ENCODE measurements at places on chromosomes 5 and 9. TPM values are rescaled to one million over a fixed set of nuclear protein-coding genes. Genes with fewer than 3 reads are reported as not detected.

The CENPP gene
- total RNA-seq = 25.2 TPM

The TIMD4 gene
- total RNA-seq = 7.3 TPM

The DUSP1 gene
- 14.5 TPM for total RNA-seq

The TMEM232 gene
- 4.0 TPM for total RNA-seq

The ZNG1E gene
- total RNA-seq = 42.4 TPM

The NR4A3 gene
- total RNA-seq = 53.1 TPM

The PCDHGA6 gene
- total RNA-seq = 0.16 TPM

- H3K4me3 ChIP-seq = no peak overlapping the region
- no peak for DNase-seq
- peaks cover 34% of the 10 kb centered on the region for H3K27me3 ChIP-seq
- no peak overlapping the region for H3K27ac ChIP-seq
- peaks cover 4% of the 10 kb centered on the region for H3K4me1 ChIP-seq
These were observed 8.1 kb upstream of the RAD23B start for GRCh38 chr9:107274953-107275422.

DNA sequence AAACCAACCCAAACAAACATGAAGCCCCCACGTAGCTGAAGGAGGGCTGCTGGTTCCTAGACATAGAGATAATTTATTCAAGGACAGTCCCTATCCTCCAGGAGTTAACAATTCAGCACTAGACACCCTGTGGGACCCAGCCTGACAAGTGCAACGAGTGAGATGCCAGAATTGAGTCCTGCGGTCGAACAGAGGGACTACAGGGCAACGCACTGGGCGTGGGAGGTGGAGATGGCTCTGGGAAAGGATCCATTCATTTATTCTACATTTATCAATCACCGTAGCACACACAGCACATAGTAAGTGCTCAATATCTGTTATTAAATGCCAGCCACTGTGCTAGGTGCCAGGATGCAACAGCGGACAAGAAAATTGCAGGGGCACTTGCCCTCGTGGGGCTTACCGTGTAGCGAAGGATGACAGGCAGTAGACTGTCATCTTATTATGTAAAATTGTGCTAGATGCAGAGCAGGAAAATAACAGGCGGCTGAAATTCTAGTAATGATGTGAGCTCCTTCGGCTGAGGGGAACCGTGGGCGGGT lies 855 bp upstream of the ARHGAP26 start:
- no peaks in the 10 kb centered on the region for H3K36me3 ChIP-seq
- H3K4me1 ChIP-seq = peaks cover 36% of the 10 kb centered on the region
- H3K27ac ChIP-seq = peak overlapping the region; percentile 20
- H3K4me3 ChIP-seq = peak overlapping the region; percentile 89
- peak; percentile 28 for DNase-seq
- H3K27me3 ChIP-seq = no peaks in the 10 kb centered on the region

- DNase-seq = no peak
- H3K4me3 ChIP-seq = no peak overlapping the region
- H3K4me1 ChIP-seq = peaks cover 70% of the 10 kb centered on the region
- no peaks in the 10 kb centered on the region for H3K27me3 ChIP-seq
These were observed 12.7 kb downstream of the FEM1C start for GRCh38 chr5:115531787-115532367.

- H3K27ac ChIP-seq = no peak overlapping the region
- H3K4me3 ChIP-seq = no peak overlapping the region
- H3K27me3 ChIP-seq = no peaks in the 10 kb centered on the region
- no peaks in the 10 kb centered on the region for H3K36me3 ChIP-seq
These were observed 286.3 kb downstream of the NNT start for GRCh38 chr5:43889233-43889632.

GRCh38 chr5:31901807-31902530 lies 263.0 kb downstream of the PDZD2 start:
- no peak overlapping the region for H3K4me3 ChIP-seq
- no peak for DNase-seq
- H3K27ac ChIP-seq = no peak overlapping the region
- H3K27me3 ChIP-seq = no peaks in the 10 kb centered on the region

DNA sequence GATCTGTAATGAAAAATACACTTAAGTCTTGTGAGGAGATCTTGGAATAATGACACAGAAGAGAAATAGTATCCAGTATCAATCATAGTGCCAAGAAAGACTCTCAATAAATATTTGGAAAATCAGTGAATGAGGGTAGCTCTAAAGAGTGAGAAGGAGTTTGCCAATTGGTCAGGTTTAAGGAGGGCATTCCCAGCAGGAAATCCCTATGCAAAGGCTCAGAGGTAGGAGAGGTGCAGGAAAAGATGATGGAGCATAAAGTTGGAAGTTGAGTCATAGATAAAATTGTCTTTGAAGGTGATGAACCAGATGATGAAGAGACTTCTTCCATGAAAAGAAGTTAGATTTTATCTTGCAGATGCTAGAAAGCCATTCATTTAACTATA lies 27.8 kb downstream of the TNPO1 start:
- DNase-seq = no peak
- H3K27me3 ChIP-seq = no peaks in the 10 kb centered on the region
- peaks cover 62% of the 10 kb centered on the region for H3K4me1 ChIP-seq
- H3K4me3 ChIP-seq = no peak overlapping the region
- no peak overlapping the region for H3K27ac ChIP-seq

- peak overlapping the region; percentile 22 for H3K4me3 ChIP-seq
- H3K36me3 ChIP-seq = peaks cover 22% of the 10 kb centered on the region
- DNase-seq = no peak
- no peak overlapping the region for H3K27ac ChIP-seq
- H3K4me1 ChIP-seq = peaks cover 50% of the 10 kb centered on the region
- H3K27me3 ChIP-seq = no peaks in the 10 kb centered on the region
These were observed 3.9 kb upstream of the ZCCHC9 start for GRCh38 chr5:81297531-81297930.

- DNase-seq = no peak
- no peaks in the 10 kb centered on the region for H3K36me3 ChIP-seq
- H3K4me1 ChIP-seq = no peaks in the 10 kb centered on the region
- peaks cover under 1% of the 10 kb centered on the region for H3K27me3 ChIP-seq
These were observed 72.3 kb upstream of the ANXA1 start for GRCh38 chr9:73079326-73079725.

DNA sequence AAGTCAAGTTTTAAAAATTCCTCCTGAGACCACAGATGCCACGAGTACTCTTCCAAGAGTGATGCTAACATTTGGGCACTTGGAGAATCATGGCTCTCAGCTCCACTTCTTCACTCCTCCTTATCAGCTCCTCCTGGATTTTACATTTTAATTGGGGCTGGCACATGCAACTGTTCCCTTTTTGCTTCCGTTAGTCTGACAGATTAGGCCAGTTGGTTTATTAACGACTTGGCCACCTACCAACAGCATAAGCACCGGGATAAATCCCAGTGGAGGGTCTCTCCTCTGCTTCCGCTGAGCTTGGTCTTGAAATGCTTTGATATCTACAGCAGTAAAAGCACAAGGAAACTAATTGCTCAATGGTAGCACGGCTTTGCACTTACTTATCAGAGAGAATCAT lies 134.6 kb upstream of the RASEF start:
- H3K27me3 ChIP-seq = no peaks in the 10 kb centered on the region
- no peaks in the 10 kb centered on the region for H3K36me3 ChIP-seq
- H3K27ac ChIP-seq = no peak overlapping the region
- no peak overlapping the region for H3K4me3 ChIP-seq

DNA sequence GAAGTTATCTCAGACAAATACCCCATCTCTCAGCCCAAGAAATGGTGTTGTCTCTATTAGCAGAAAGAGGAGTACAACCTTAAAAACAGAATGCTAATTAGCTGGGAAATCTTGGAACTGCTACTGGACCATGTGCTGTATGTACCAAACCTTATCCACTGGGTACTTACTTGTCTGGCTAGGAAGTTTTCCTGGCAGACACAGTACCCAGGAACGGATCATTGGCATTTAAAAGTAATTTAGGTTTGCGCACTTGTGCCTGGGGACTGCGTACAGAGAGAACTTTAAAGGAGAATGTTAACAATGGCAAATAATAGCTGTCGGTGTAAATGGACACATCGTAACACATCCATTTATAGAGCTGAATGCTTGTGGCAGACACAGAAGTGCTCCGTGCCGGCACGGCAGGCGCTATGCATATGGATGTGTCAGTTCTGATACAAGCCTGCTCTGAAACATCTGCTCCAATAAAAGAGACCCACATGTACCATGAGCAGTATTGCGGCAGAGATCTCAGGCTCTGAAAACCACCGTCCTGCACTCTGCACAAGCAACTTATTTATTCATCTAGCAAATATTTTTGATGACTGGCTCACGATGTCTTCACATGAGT lies 290.6 kb upstream of the PANK3 start:
- H3K27me3 ChIP-seq = peaks cover 23% of the 10 kb centered on the region
- H3K4me3 ChIP-seq = no peak overlapping the region
- H3K36me3 ChIP-seq = no peaks in the 10 kb centered on the region
- DNase-seq = no peak
- H3K4me1 ChIP-seq = peaks cover 4% of the 10 kb centered on the region

DNA sequence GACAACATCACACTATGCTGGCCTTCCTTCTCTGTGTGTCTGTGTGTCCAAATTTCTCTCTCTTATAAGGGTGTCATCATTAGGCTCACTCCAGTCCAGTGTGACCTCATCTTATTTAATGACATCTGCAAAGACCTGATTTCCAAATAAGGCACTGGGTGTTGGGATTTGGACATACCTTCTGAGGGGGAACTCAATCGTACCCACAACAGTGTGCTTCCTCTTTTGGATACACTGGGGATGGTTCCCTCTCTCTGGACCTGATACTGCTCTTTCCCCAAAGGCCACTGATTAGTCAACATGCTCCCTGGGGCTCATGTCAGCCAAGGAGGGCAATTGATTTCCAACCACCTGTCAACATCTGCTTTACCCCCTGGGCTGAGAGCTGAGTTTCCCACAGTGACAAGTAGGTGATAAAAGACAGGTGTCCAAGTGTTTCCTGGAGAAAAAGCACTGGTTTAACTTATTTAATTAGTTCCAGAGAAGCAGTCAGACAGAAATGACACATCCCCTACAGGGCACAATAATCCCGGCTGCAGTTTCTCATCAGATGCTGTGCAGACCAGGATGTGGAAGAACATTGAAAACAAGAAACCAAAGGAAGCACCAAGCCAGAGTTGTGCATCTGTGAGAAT lies 17.8 kb upstream of the CEP72 start:
- H3K4me1 ChIP-seq = peaks cover 11% of the 10 kb centered on the region
- H3K27ac ChIP-seq = no peak overlapping the region
- H3K4me3 ChIP-seq = no peak overlapping the region
- H3K36me3 ChIP-seq = peaks cover 5% of the 10 kb centered on the region

- no peaks in the 10 kb centered on the region for H3K27me3 ChIP-seq
- no peaks in the 10 kb centered on the region for H3K36me3 ChIP-seq
- H3K27ac ChIP-seq = no peak overlapping the region
- DNase-seq = no peak
- no peaks in the 10 kb centered on the region for H3K4me1 ChIP-seq
- no peak overlapping the region for H3K4me3 ChIP-seq
These were observed 373.1 kb upstream of the SMC2 start for GRCh38 chr9:103721056-103721455.

DNA sequence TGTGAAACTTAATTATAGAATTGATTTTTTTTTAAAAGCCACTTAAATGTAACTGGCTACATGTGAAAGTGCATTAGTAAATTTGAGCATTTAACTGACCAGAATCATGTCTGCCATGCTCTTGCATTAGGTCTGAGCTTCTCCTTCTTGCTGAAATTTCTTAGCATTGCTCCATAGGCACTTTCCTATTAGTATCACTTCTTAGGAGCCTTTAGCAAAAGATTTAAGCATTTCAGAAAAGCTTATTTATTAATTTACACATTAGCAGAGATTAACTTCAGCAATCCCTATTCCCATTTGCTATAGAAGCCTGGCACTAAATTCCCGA lies 211.0 kb downstream of the SNX18 start:
- no peak overlapping the region for H3K4me3 ChIP-seq
- no peaks in the 10 kb centered on the region for H3K36me3 ChIP-seq
- H3K4me1 ChIP-seq = no peaks in the 10 kb centered on the region
- no peak for DNase-seq
- H3K27ac ChIP-seq = no peak overlapping the region

DNA sequence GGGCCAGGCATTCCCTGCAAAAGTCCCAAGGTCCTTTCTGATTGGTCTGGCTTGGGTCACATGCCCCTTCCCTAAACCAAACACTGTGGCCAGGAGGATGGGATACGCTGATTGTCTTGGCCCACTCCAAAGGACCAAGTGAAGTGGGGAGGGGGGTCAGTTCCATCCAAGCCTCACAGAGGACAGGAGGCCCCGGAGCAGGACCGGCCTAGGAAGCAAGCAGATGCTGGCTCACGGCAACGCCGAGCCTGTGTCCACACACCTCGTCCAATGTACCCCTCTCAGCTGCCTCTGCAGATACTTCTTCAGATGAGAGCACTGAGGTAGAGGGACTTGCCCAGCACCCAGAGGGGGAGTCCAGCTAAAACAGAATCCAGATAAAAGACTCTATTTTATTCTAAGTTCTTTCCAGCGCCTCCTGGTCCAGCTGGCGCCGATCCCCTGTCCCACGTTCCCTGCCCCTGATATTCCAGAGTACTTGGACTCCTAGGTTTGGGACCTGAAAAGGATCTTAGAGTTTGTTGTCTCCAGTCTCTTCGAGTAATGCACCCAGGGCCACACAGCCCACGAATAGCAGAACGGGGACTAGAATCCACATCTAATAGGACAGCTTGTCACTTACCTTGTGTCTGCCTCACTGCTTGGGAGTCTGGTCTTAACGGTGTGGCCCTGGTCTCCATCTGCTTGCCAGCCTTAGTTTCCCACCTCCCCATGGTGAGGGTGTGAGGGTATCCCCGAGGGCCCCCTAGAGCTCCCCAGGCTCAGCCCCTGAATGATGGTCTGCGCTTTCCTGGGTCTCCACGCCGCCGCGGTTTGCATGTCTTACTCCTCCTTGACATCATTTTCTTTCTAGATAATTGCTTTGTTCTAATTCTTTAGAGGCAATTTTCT lies 72.4 kb upstream of the UNC5A start:
- no peaks in the 10 kb centered on the region for H3K4me1 ChIP-seq
- H3K4me3 ChIP-seq = no peak overlapping the region
- H3K27ac ChIP-seq = no peak overlapping the region
- DNase-seq = no peak
- H3K27me3 ChIP-seq = peaks cover 34% of the 10 kb centered on the region

- no peaks in the 10 kb centered on the region for H3K27me3 ChIP-seq
- no peak for DNase-seq
- no peak overlapping the region for H3K4me3 ChIP-seq
- H3K27ac ChIP-seq = no peak overlapping the region
- H3K4me1 ChIP-seq = no peaks in the 10 kb centered on the region
- H3K36me3 ChIP-seq = no peaks in the 10 kb centered on the region
These were observed 17.7 kb downstream of the ZDHHC11B start for GRCh38 chr5:766666-767431.

All from activated T-cell treated with anti-CD3 and anti-CD28 coated beads, Interleukin-2, amount 50 U/mL, for 72 hours (primary cell).